ENCODE measurements at places on chromosomes 5 and 9.

DNA sequence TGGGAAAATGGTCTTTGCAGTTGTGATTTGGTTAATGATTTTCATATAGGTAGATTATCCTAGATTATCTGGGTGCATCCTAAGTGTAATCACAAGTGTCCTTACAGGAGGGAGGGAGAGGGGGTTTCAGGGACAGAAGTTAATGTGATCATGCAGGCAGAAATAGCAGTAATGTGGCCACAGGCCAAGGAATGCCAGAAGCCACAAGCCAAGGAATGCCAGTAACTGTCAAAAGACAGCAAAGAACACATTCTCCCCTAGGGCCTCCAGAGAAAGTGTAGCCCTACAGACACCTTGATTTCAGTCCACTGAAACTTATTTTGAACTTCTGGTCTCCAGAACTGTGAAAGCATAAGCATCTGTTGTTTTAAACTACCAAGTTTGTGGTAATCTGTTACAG is 2074.5 kb downstream of the MAT2B start:
- no peak for DNase-seq

DNA sequence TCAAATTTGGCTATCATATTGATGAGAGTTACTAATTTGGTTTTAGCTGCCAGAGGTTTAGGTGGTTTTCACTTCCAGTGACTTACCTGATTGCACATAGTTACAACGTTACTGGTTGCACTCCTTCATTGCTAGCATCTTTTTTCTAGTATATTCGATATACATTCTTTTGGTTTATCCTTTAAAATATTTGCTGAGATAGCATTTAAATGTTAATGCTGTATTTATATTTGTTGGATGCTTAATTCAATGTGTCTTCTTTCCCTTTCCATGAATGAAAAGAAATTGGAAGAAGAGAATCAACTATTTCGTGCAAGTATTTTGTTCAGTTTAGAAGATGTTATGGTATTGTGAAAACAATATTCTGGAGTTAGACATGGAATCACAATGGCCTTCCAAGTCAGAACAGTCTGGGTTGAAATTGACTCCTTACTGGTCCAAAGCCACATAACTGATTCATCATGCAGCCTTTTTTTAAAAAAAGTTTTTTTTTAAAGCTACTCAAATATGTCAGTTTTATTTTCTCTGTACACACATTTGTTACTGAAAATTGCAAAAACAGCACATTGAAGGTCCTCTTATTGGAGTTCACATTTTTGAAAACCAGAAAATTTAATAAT is 2.2 kb downstream of the SPIN1 start:
- no peak for DNase-seq

GRCh38 chr5:180389252-180390101 is 36.3 kb upstream of the GFPT2 start:
- DNase-seq = no peak

DNA sequence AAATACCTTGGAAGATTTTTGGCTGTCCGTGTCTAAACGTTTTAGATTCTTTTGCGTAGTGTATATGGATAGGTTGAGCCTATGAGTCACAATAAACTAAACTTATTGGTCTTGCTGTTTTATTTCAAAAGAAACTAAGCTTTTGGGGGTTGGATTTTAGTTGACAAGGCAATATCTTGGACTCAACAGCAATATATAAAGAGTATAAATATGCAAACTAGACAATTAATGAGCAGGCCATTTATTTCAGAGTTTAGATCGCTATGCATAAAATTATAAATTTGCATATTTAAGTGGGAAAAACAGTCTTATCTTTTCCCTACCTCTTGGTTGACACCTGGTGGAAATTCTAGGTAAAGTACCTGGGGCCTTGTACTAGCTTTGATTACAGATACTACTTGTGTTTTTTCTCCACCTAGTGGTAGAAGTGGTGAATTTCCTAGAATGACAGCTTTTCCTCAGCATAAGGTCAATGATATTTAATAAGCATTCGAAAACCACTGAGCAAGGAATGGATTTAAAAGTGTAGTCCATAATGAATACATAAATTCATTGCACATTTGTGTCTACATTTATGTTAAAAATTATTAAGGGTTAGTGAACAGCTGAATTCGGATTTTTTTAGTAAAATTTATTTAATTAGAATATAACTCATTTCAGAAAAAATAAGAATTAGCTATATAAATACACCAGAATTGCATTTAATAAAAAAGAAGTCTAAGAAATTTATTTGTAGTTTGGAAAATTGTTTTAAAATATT is 1.7 kb upstream of the ARRDC3 start:
- peak; percentile 68 for DNase-seq

GRCh38 chr9:113456235-113456634 is 7.3 kb upstream of the RGS3 start:
- no peak for DNase-seq

All from adrenal gland (tissue), 19 donors.